ENCODE measurements at places on chromosomes 12 and 14. TPM values are rescaled to one million over a fixed set of nuclear protein-coding genes. Genes with fewer than 3 reads are reported as not detected.
A peak's percentile ranks its signal among the peaks of the same experiment; 100 is the strongest.

Gene NUAK1
- 1.7 TPM for polyA plus RNA-seq

Gene DIO3
- polyA plus RNA-seq: not detected

Gene A2ML1
- not detected for polyA plus RNA-seq

Gene KRT3
- polyA plus RNA-seq: not detected

Gene TAS2R20
- polyA plus RNA-seq: 0.54 TPM

DNA sequence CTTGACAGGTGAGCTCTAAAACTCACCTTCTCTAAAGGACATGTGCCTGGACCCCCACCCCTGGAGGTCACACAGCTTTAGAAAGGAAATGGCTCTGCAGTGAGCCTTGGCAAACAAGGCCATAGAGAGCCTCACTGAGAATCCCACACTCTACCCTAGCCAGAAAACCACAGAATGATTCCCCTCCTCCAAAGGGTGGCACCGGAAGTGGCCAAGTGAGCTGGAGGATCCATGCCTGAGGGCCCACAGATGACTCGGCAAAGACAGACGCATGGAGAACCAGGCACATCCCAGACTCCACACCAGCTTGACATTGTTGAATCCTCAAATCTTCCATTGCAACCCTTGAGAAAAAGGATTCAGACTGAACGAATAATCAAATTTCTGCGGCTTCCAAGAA is 54.2 kb upstream of the PTHLH start:
- no peak for DNase-seq

DNA sequence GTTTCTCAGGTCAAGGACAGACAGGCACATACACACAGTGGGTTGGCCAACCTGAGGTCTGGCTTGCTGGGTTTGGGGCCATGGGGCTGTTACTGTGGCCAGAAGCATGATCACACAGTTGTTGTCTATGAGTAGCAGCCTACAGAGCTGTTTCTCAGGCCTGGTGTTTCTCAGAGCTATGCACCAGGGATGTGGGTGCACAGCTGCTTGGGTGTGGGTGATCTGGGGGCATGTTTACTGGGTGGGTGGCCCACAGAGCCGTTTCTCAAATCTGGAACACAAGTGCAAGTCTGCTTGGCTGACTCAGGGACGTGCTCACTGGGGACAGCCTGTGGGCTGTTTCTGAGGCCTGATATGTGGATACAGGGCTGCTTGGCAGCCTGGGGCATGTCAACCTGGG is 23.1 kb upstream of the PALS1 start:
- DNase-seq: no peak

- no peak for DNase-seq
Measured at GRCh38 chr12:57837864-57838562, 8.5 kb downstream of the CTDSP2 start.

GRCh38 chr12:128905003-128905544 is 51.8 kb downstream of the GLT1D1 start:
- peak; percentile 78 for DNase-seq

GRCh38 chr12:26428420-26428819 is 233.0 kb downstream of the SSPN start:
- no peak for DNase-seq

GRCh38 chr14:64235652-64236640 is 58.2 kb downstream of the ESR2 start:
- DNase-seq: no peak

GRCh38 chr12:76426160-76426559 is 77.9 kb upstream of the BBS10 start:
- DNase-seq: no peak

- DNase-seq: no peak
Measured at GRCh38 chr12:96236221-96236822, 42.1 kb downstream of the ELK3 start.

- no peak for DNase-seq
Measured at GRCh38 chr12:52615912-52616311, 2.4 kb downstream of the KRT73 start.

DNA sequence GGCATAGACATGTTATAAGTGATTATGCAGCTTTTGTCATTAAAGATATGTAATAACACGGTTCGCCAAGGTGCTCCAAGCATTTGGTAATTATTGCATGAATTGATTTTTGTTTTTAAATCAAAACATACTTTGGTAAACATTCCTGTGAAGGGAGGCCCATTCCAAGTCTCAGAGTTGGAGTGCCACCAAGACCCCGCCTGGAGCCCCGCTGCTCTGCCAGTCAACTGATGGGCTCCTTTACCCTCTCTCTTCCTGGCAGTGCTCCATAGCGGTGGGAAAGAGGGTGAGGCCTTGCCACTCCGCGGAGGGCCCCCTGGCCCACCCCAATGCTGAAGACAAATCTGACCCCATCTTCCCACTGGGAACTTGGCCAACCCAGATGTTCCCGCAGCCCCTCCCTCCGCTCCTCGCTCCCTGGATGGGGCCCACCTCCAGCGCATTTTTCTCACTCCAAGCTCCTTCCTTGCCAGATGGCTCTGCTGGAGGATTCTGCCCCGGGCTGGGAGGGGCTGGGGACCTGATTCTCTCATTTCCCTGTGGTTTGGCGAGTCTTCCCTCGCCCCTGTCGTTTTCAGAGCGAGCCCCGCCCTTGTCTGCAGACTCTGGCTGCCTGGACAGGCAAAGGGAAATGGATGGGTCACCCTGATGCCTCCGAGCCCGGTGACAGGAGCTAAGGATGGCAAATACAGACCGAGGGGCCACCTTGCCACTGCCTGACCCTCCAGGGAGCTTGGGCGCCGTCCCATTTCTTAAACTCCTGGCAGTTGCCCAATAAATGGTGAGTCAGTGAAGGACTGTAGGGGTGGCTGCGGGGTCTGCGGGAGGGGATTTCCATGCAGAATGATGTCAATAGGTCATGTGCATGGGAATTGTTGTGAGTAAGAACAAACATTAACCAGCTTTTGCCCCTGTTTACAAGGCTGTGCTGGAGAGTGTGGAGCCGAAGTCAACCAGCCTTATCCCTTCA is 9.2 kb upstream of the PAPLN start:
- DNase-seq: peak; percentile 38

DNA sequence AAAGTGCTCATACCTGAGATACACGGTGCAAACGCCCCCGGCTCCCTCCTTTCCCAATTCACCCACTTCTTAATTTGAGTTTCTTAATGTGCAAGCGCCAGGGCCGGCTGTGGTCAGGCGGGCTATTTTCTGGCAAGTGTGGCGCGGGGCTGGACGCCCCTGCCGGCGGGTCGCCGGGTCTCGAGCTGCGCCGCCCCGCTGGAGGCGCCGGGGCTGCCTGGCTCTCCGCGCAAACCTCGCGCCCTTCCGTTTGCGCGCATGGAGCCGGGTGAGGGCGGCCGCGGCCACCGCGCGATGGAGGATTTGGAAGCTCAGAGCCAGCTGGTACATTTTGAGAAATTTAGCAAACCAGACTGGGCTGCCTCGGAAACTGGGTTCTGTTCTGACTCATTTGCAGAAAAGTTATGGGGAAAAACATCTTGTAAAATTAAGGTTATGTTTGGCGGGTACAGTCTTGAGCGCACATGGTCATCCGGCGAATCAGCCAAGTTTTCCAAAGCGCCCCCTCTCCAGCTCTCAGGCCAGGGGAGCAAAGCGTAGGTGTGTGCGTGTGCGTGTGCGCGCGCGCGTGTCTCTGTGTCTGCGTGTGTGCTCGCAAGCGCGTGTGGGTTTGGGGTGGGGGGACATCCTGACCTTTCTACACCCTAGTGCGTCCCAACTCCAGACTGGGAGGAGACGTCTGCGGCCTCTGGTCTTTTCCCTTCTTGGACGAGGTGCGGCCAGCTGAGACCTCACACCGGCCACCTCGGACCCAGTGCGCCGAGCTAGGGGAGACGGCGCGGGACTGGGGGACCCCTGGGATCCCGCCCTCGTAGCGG is 6.5 kb upstream of the OTX2 start:
- no peak for DNase-seq

DNA sequence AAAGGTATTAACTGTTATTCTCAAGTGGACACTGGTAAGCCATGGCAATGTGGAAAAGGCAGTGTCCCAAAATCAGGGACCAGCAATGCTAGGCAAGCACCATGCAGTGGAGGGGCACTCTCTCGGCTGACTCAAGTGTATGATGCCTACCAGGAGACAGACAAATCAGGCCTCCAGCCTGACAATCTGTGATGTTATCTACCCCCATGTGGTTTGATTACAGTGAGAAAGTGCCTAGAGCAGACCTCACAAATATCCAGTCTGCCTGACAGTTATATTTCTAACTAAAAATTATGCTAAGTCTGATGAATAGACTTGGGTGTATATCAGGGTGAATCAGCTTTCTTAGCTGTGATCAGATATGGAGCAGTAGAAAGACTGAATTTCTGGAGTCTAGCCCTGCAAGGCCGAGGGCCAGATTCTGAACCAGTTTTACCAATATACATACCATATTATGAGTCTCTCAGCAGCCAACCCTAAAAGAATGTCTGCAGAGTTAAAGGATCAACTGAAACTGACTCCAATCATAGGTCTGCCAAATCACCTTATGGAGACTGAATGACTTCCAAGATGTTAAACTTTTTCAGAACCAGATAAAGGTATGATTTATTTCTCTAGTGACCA is 3.2 kb downstream of the PLBD1 start:
- no peak for DNase-seq

GRCh38 chr12:7162691-7163114 is 26.8 kb upstream of the PEX5 start:
- DNase-seq: peak; percentile 52

DNA sequence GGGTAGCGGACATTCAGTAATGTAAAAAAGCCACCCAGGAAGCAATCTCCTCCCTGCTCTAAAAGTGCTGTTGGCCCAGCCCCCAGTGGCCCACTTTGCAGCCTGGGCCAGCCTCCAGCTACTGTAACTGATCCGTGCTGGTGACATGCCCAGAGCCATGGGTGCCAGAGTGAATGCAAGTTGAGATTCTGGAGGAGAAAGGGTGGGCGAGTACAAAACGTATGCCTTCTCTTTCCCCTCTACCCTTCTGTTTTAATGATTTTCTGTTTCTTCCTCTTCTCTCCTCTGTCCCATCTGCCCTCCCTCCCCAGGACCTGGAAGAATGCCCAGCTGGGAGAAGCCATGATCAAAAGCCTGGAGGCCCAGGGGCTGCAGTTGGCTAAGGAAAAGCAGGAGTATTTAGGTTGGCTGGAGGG is 16.9 kb downstream of the PLEKHD1 start:
- no peak for DNase-seq

GRCh38 chr12:124389138-124389724 is 94.3 kb downstream of the RFLNA start:
- DNase-seq: peak; percentile 79

DNA sequence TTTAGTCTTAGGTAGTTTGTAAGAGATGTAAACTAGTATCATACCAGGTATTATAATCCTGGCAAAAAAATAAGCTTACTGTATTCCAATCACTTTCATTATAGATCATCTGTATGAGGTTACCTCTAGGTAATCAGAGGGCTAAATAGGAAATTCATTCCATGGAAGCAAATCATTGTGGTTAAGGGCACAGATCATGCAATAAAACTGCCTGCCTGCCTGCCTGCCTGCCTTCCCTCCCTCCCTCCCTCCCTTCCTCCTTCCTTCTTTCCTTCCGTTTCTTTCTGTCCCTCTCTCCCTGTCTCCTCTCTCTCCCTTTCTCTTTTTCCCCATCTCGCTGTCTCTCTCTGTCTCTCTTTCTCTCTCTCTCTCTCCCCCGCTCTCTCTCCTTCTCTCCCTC is 3.2 kb upstream of the CLEC9A start:
- DNase-seq: no peak

- no peak for DNase-seq
Measured at GRCh38 chr12:29879606-29880308, 96.0 kb upstream of the TMTC1 start.

- DNase-seq: no peak
Measured at GRCh38 chr14:72457641-72458040, 436.3 kb downstream of the DPF3 start.

GRCh38 chr12:47750229-47750798 is 8.4 kb downstream of the RAPGEF3 start:
- DNase-seq: no peak

DNA sequence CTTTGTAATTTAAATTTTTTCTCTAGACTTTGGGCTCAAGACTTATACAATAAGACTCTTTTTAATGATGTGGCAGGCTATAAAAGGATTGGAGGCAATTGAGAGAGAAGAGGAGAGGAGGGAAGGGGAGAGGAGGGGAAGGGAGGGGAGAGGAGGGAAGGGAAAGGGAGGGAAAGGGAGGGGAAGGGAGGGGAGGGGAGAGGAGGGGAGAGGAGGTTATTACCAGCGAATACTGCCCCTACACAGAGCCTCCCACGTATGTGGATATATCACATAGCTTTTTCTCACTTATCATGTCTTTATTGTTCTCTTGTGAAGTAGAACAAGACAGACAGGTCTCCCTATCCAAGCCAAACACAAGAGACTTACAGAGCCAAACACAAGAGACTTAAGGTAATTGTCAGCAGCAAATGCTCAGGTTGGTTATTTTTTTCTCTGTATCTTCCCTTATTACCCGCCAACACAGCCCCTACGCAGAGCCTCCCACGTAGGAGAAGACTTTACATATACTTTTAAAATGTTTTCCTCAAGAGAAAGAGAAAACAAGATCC is 63.1 kb downstream of the DRAM1 start:
- no peak for DNase-seq

DNA sequence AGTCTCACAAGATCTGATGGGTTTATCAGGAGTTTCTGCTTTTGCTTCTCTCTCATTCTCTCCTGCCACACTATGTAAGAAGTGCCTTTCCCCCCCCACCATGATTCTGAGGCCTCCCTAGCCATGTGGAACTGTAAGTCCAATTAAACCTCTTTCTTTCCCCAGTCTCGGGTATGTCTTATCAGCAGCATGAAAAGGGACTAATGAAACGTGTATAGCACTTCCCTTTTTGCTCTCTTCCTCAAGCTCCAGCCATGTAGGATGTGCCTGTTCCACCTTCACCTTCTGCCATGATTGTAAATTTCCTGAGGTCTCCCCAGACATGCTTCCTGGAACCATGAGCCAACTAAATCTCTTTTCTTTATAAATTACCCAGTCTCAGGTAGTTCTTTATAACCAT is 7.0 kb upstream of the CRACR2A start:
- no peak for DNase-seq

GRCh38 chr12:48903363-48903981 is 21.8 kb downstream of the FKBP11 start:
- DNase-seq: no peak

GRCh38 chr12:130879781-130880389 is 8.0 kb downstream of the RAN start:
- DNase-seq: no peak

GRCh38 chr14:93725002-93725582 is 63.2 kb downstream of the PRIMA1 start:
- no peak for DNase-seq

DNA sequence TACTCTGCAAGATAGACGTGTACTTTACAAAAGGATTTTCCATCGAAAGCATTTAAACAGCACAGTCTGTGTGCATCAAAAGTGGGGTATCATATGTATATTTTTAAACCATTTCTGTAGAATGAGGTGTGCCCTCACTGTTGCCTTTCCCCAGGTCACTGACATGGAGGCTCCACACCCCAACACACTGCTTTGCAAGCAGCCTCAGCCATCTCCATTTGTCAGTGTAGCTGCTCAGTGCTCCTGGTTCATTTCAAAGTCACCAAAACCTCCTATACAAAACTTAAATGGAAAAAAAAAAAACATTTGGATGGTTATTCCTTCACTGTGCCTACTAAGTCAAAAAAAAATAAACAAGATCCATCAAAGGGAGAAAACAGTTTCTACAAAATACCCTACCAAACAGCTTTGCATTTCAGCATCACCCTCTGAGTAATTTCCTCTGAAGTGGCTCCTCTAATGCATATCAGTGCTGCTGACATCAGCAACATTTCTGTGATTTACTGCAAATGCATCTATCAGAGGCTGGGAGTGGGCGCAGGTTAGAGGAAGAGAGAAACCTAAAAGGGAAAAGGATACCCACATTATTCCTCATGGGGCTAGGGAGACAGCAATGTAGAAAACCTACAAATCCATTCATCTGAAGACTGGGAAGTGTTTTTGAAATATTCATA is 46.0 kb downstream of the KCNK10 start:
- DNase-seq: no peak

- no peak for DNase-seq
Measured at GRCh38 chr12:52202361-52203078, 10.7 kb upstream of the KRT80 start.
